ENCODE measurements at places on chromosomes 16 and 17. TPM values are rescaled to one million over a fixed set of nuclear protein-coding genes. Genes with fewer than 3 reads are reported as not detected.
A peak's percentile ranks its signal among the peaks of the same experiment; 100 is the strongest.

DNA sequence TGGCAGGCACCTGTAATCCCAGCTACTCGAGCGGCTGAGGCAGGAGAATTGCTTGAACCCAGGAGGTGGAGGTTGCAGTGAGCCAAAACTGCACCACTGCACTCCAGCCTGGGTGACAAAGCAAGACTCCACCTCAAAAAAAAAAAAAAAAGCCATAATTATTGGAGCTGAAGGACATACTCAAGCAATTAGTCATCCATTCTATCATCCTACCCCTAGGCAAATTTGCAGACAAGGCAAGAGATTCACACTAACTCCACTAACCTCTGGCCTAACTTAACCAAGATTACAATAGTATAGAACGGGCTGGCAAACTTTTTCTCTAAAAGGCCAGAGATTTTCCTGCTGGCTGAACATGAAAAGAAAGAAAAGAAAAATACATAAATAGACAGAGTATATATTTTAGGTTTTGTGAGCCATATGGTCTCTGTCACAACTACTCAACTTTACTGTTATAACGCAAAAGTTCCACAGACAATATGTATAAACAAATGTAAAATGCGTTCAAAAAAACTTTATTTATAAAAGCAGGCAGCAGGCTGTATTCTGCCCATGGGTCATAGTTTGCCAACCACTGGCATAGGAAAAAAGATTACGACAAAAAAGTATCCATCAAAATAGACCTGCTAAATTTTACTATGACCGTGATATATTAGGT is 29.7 kb downstream of the BRIP1 start:
- DNase-seq = no peak

DNA sequence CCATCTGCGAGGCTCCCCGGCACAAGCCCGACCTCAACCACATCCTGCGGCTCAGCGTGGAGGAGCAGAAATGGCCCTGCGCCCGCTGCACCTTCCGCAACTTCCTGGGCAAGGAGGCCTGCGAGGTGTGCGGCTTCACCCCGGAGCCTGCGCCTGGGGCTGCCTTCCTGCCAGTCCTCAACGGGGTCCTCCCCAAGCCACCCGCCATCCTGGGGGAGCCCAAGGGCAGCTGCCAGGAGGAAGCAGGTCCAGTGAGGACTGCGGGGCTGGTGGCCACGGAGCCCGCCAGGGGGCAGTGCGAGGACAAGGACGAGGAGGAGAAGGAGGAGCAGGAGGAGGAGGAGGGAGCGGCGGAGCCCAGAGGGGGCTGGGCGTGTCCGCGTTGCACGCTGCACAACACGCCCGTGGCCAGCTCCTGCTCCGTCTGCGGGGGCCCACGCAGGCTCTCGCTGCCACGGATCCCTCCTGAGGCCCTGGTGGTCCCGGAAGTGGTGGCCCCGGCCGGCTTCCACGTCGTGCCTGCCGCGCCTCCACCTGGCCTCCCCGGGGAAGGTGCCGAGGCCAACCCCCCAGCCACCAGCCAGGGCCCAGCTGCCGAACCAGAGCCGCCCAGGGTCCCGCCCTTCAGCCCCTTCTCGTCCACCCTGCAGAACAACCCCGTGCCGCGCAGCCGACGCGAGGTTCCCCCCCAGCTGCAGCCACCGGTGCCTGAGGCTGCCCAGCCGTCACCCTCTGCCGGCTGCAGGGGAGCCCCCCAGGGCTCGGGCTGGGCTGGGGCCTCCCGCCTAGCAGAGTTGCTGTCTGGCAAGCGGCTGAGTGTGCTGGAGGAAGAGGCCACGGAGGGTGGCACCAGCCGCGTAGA is 13.1 kb upstream of the PRR35 start:
- DNase-seq = peak; percentile 21

Gene NR1D1
- total RNA-seq = 8.7 TPM

DNA sequence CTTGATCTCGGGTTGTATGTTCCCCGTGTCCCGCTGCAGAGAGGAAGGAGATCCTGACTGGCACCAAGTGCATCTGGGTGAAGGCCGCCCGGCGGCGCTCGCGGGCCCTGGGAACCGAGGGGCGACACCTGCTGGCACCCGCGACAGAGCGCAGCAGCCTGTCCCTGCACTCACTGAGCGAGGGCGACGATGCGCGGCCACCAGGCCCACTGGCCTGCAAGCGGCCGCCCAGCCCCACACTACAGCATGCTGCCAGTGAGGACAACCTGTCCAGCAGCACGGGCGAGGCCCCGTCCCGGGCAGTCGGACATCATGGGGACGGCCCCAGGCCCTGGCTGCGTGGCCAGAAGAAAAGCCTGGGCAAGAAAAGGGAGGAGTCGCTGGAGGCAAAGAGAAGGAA is 7.5 kb downstream of the BTBD17 start:
- DNase-seq = peak; percentile 39

DNA sequence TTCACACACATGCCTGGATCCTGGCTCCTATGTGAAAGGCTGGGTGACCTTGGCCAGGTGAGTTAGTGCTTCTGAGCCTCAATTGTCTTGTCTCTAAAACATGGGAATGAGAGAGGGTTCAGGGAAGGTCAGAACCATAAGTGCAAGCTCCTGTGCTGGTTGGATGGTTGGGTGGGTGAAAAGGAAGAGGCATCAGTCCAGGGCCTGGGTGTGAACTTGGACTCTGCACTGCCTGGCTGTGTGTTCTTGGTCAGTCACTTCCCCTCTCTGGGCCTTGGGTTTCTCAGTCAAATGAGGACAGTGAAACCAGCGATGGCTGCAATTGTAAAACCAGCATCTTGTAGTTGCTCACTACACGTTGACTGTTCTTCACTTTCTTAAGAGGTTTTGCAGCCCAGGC is 643 bp upstream of the KCNG4 start:
- DNase-seq = no peak

GRCh38 chr17:81680150-81680549 is 3.4 kb downstream of the ARL16 start:
- no peak for DNase-seq

DNA sequence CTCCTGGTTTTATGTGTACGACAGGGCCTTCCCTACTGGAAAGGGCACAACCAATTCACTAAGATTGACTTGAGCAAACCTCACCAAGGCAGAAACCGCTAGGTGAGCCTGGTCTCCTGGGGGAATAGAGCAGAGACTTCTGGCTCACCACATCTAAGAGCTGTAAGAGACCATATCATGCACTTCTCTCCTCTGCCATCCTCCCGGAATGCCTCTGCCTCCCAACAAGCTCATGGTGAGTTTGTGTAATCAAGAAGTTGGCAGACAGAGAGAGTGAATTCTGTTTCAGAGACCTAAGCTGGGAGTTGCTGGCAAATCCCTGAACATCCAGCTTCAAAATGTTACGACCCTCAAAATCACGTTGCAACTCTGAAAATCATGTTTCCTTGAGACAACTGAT is 154.8 kb downstream of the SLC39A11 start:
- no peak for DNase-seq

Gene MAP1LC3B
- 40.8 TPM for total RNA-seq

DNA sequence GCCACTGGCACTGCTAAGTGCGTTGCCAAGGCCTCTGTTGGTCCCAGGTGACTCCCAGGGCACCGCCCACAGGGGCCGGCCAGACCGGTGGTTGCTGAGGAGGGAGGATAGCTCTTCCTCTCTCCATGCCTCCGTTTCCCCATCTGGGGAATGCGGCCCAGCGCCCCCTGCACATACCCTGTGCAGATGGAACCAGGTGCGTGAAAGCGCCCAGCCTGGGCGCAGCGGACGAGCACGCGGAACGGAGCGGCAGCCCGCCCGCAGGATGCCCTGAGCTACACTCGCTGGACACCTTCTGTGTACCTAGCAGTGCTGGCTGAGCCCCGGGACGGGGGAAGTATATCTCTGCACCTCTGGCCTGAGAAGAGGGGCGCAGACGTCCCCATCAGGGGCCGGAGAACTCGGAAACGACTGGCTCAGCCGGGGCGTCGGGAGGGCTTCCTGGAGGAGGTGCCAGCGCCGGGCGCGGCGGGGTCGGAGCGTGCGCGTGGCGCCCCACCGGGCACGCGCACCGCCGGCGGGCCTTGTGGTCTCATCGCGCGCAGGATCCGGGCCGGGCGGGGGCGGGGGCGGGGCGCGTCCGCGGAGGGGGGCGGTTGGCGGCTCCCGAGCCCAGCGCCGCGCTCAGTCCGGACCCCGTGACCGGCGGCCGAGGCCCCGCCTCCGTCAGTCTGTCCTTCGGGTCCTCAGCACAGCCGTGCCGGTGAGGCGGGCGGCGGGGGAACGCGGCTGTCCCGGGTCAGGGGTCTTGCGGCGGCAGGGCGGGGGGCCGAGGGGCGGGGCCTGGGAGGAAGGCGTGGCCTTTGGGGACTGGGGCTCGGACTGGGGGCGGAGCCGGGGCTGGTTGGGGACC is at the start of the genes CCDC78 and HAGHL:
Gene CCDC78 (minus strand): TSS at position 6 of the 853 bp plus-strand sequence. CDS start 76 bp downstream, outside the sequence.
Gene HAGHL (plus strand): TSS at position 669 of the 853 bp plus-strand sequence. CDS start 404 bp downstream, outside the sequence.
- peak; percentile 38 for DNase-seq

- DNase-seq = no peak
Measured at GRCh38 chr17:60091109-60091508, 12.4 kb upstream of the HEATR6 start.

GRCh38 chr17:76682296-76682695 is 28.5 kb downstream of the MXRA7 start:
- DNase-seq = no peak

Gene AANAT
- total RNA-seq = not detected

GRCh38 chr16:21083729-21084268 is 66.8 kb downstream of the DNAH3 start:
- peak; percentile 33 for DNase-seq

DNA sequence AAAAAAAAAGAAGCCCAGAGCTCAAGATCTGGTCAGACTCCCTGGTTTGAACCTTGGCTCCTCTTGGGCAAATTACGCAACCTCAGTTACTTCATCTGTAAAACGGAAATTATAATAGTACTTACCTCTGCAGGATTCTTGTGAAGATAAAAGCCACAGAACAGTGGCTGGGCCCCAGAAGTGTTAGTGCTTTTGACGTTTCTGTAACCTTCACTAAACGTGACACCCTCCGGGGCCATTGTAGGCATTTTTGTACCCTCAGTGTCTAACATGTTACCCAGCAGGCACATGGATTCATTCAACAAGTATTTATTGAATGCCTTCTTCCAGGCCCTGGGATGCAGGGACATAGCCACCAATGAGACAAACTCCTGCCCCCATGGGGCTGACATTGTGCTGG is 58.0 kb downstream of the PITPNC1 start:
- peak; percentile 49 for DNase-seq

Gene TBX2
- total RNA-seq = not detected

- no peak for DNase-seq
Measured at GRCh38 chr17:62971853-62972252, 5.8 kb downstream of the TANC2 start.

- no peak for DNase-seq
Measured at GRCh38 chr17:40914075-40914855, 23.2 kb downstream of the KRT23 start.

- DNase-seq = peak; percentile 67
Measured at GRCh38 chr17:44221084-44221861, 1.8 kb upstream of the UBTF start.

- peak; percentile 52 for DNase-seq
Measured at GRCh38 chr16:74700438-74701225, at the start of gene MLKL. Gene MLKL (minus strand): TSS chr16:74700862. CDS start chr16:74695757, 5,105 bp downstream.

Gene ATP2A3
- 107 TPM for total RNA-seq

- no peak for DNase-seq
Measured at GRCh38 chr17:27463235-27463677, 7.0 kb downstream of the KSR1 start.

DNA sequence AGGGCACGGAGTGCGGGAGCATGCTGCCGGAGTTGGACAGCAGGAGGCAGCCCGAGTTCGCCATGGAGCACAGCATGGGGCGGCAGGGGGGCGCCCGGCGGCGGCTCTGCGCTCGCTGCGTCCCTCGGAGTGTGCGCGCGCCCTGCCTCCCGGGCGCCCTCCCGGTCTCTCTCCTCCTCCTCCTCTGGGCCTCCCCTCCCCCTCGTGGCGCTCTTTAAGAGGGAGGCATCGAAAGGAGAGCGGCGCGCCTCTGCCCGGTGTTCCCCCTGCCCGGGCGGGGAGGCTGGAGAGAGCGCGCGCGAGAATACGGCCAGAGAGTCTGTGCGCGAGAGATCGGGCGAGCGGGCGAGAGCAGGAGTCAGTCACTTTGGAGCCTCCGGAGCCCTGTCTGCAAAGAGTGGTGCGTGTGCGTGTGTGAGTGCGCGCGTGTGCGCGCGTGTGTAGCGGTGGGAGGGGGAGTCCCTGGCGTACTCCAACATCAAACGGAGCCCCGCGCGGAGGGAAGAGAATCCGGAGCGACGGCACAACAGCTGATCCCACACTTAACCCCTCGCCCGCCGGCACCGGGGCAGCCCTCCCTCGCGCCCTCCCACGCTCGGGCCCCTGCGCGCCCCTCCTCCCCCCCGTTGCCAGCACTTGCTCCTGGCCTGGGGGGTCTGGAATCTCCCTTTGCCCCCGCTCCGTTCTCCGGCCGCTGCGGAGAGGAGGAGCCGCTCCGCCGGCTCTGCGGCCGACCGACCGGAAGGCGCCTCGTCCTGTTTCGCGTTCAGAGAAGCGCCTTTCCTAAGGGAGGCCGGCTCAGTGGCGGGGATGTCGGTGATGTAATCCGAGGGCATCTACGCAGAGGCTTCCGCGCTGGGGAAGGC is 108.9 kb downstream of the ENGASE start:
- no peak for DNase-seq

- DNase-seq = no peak
Measured at GRCh38 chr17:27494192-27495091, 38.2 kb downstream of the KSR1 start.

Gene EPX
- not detected for total RNA-seq

DNA sequence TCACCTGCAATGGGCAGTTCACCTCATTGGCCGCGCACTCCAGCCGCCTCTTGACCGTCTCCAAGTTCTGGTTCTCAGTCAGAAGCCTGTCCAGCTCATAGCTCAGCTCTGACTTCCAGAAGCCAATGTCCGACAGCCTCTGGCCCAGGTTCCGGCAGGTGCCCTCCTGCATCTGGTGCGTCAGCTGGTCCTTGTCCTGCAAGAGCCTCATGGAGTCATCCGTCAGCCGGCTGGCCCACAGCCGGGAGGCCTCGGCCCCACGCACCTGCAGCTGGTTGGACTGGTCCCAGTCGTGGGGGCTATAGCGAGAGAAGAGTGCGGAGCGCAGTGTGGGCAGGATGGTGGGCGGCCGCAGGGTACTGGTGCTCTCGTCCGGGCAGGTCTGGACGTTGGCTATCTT is 424 bp downstream of the TEKT5 start:
- no peak for DNase-seq

DNA sequence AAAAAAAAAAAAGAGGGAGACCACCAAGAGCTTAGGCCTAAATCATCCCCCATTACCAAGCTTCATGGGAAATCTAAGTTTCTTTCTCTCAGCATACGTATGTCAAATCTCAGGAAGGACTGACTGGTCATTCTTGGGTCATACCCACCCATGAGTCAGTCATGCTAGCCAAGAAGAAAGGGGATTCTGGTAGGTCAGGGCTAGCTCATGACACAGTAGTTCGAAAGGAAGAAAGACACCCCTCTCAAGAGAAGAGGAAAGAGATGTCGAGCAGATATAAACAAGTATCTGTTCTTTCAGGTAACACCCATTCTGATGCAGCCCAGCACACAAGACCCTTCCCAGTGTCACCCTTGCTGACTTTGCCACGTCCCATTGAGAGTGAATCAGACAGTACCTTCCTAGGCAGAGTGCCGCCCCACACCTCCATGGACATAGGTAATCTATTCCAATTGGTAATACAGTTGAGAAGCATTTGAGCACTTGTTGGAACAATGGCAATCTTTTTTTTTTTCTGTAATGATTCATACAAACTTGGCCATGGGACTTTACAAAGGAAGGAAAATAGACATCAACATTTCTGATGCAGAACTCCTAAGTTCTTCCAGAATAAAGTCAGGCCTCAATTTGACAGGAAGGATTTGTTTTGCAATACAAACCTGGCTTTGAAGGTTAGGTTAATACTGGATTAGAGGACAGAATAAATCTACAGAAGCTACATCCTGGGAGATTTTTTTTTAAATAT is 38.2 kb downstream of the COPRS start:
- no peak for DNase-seq

Gene HYDIN
- total RNA-seq = 0.17 TPM
